ENCODE measurements at places on chromosomes 16 and 17.

GRCh38 chr17:81481073-81481799 is 31.4 kb downstream of the ACTG1 start:
- DNase-seq, result peak; percentile 36
- H3K36me3 ChIP-seq, result no peaks in the 10 kb centered on the region
- peaks cover 9% of the 10 kb centered on the region for H3K4me1 ChIP-seq
- peak overlapping the region; percentile 63 for H3K4me3 ChIP-seq
- peaks cover 23% of the 10 kb centered on the region for H3K27me3 ChIP-seq

- H3K27me3 ChIP-seq, result no peaks in the 10 kb centered on the region
- H3K4me1 ChIP-seq, result peaks cover 5% of the 10 kb centered on the region
- no peak for DNase-seq
- no peak overlapping the region for H3K27ac ChIP-seq
- no peak overlapping the region for H3K4me3 ChIP-seq
Measured at GRCh38 chr17:64084940-64085649, 44.8 kb downstream of the ERN1 start.

DNA sequence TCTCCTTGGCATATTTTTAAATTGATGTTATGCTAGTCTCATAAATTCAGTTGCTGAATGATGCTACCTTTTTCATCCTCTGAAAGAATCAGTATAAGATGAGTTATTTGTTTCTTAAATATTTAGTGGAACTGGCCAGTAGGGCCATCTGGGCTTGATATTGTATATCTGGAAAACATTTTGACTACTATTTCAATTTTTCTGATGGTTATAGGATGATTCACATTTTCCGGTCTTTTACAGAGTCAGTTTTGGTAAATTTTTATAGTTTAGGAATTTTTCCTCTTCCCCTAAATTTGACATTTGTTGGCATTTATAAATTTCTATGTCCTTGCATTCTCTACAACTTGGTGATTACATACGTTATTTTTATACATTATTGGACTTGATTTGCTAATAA is 296.3 kb upstream of the AXIN2 start:
- DNase-seq, result no peak
- no peaks in the 10 kb centered on the region for H3K36me3 ChIP-seq
- no peak overlapping the region for H3K4me3 ChIP-seq
- no peaks in the 10 kb centered on the region for H3K4me1 ChIP-seq
- no peak overlapping the region for H3K27ac ChIP-seq

DNA sequence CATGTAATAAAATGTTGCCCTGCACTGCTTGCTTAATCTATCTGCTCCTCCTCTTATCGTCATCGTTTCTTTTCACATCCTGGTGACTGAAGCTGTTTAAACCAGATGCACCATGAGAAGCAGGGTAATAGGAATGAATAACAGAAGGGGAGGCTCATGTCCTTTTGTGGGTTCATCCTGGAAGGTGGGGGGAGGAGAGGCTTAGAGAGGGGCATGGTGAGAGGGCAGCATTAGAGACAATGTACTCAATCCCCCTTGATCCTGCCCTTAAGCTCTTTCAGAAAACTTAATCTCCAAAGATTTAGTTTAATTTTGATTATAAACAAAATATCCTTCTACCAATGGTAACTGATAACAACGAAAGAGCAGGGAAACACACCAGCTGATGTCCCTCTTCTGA is 248.5 kb downstream of the CA10 start:
- H3K27me3 ChIP-seq, result no peaks in the 10 kb centered on the region
- H3K27ac ChIP-seq, result no peak overlapping the region
- no peak for DNase-seq
- no peaks in the 10 kb centered on the region for H3K4me1 ChIP-seq
- no peaks in the 10 kb centered on the region for H3K36me3 ChIP-seq

DNA sequence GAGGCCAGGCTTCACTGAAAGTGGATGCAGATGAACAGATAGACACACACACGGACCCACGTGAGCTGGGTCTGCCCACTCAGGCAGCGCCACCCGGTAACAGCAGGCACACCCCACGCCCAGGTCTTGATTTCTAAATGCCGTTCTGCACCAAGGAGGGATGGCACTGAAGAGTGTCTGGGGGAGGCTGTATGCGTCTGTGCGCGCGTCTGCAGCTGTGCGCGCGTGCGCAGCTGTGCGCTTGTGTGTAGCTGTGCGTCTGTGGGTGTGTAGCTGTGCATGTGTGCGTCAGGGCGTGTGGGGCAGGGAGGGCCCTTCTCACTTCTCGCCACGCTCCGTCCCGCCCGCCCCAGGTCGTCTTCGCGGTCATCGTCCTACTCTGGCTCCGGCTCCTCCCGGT is 15.5 kb upstream of the IL17C start:
- H3K27ac ChIP-seq, result no peak overlapping the region
- no peaks in the 10 kb centered on the region for H3K27me3 ChIP-seq
- H3K36me3 ChIP-seq, result peaks cover 14% of the 10 kb centered on the region
- H3K4me3 ChIP-seq, result no peak overlapping the region

DNA sequence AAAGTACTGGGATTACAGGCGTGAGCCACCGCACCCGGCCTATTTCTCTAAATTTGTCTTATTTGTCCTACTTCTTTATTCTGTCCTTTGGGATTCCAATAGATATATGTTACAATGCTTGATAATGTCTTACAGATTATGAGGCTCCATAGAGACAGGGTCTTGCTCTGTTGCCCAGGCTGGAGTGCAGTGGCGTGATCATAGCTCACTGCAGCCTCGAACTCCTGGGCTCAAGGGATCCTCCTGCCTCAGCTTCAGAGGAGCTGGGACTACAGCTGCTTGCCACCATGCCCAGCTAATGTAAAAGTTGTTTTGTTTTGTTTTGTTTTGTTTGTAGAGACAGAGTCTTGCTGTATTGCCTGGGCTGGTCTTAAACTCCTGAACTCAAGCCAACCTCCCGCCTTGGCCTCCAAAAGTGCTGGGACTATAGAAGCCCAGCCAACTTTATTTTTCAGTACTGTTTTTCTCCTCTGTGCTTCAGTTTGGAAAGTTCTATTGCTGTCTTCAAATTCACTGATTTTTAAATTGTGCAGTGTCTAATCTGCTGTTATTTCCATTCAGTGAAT is 10.3 kb downstream of the ANKRD13B start:
- H3K4me3 ChIP-seq, result no peak overlapping the region
- no peaks in the 10 kb centered on the region for H3K27me3 ChIP-seq

- DNase-seq, result no peak
- peak overlapping the region; percentile 32 for H3K27ac ChIP-seq
- no peaks in the 10 kb centered on the region for H3K27me3 ChIP-seq
Measured at GRCh38 chr17:80774643-80775281, 216.9 kb upstream of the CHMP6 start.

DNA sequence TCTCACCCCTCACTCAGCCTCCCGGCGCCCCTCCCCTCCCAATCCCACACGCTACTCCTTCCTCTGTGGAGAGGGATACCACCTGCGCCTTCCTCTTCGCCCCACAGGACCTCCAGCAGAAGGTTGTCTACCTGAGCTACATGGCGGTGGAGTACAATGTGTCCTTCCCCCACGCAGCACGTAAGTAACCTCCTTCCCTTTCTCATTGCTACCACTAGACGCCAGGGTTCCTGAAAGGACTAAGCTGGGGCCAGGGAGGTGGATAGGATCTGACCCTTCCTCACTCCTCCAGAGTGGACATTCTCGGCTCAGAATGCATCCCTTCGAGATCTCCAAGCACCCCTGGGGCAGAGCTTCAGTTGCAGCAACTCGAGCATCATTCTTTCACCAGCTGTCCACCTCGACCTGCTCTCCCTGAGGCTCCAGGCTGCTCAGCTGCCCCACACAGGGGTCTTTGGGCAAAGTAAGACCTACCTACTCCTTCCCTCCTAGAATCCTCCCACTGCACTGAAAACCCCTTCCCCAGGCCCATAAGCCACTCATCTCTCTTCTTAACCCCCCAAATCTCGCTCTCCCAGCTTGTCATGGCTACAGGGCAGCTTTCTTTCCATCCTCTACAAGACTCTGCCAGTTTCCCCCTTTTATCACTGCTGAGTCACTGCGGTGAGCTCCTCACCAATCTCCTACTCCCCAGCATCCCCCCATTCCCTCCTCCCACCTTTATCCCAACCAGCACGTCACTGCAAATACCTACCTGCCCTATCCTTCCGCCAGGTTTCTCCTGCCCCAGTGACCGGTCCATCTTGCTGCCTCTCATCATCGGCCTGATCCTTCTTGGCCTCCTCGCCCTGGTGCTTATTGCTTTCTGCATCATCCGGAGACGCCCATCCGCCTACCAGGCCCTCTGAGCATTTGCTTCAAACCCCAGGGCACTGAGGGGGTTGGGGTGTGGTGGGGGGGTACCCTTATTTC is 1.5 kb downstream of the CD68 start:
- peaks cover 17% of the 10 kb centered on the region for H3K36me3 ChIP-seq
- H3K4me1 ChIP-seq, result peaks cover 45% of the 10 kb centered on the region
- peak overlapping the region; percentile 64 for H3K27ac ChIP-seq
- H3K27me3 ChIP-seq, result no peaks in the 10 kb centered on the region

- no peaks in the 10 kb centered on the region for H3K4me1 ChIP-seq
- DNase-seq, result peak; percentile 37
- H3K4me3 ChIP-seq, result no peak overlapping the region
- H3K27me3 ChIP-seq, result no peaks in the 10 kb centered on the region
- H3K36me3 ChIP-seq, result peaks cover 16% of the 10 kb centered on the region
- no peak overlapping the region for H3K27ac ChIP-seq
Measured at GRCh38 chr17:45270828-45271418, 9.0 kb upstream of the SPATA32 start.

- no peaks in the 10 kb centered on the region for H3K4me1 ChIP-seq
- DNase-seq, result no peak
- H3K27me3 ChIP-seq, result no peaks in the 10 kb centered on the region
- no peaks in the 10 kb centered on the region for H3K36me3 ChIP-seq
- H3K27ac ChIP-seq, result no peak overlapping the region
Measured at GRCh38 chr17:65530523-65531255, 30.8 kb downstream of the AXIN2 start.

- no peaks in the 10 kb centered on the region for H3K27me3 ChIP-seq
- peaks cover 30% of the 10 kb centered on the region for H3K4me1 ChIP-seq
- peak overlapping the region; percentile 51 for H3K4me3 ChIP-seq
- H3K36me3 ChIP-seq, result no peaks in the 10 kb centered on the region
- H3K27ac ChIP-seq, result peak overlapping the region; percentile 97
Measured at GRCh38 chr17:82494236-82495055, 25.1 kb upstream of the FOXK2 start.

DNA sequence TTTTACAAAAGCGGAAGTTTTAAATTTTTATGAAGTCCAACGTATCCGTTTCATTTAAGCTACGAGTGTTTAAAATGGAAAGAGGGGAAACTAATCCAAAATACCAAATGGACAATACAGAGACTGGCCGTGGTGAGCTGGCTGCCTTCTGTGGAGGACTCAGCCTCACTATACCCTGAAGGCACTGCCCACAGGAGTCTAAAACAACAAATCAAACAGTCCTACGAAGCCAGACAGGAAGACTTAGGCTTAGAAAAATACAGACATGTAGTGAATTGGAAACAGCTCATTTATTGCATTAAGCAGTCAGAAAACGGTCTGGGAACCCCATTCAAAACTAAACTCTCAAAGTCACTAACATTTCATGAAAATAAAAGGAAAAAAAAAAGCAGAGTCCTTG is 75.1 kb downstream of the CYTH1 start:
- H3K4me3 ChIP-seq, result no peak overlapping the region
- no peak for DNase-seq
- peaks cover 15% of the 10 kb centered on the region for H3K36me3 ChIP-seq

DNA sequence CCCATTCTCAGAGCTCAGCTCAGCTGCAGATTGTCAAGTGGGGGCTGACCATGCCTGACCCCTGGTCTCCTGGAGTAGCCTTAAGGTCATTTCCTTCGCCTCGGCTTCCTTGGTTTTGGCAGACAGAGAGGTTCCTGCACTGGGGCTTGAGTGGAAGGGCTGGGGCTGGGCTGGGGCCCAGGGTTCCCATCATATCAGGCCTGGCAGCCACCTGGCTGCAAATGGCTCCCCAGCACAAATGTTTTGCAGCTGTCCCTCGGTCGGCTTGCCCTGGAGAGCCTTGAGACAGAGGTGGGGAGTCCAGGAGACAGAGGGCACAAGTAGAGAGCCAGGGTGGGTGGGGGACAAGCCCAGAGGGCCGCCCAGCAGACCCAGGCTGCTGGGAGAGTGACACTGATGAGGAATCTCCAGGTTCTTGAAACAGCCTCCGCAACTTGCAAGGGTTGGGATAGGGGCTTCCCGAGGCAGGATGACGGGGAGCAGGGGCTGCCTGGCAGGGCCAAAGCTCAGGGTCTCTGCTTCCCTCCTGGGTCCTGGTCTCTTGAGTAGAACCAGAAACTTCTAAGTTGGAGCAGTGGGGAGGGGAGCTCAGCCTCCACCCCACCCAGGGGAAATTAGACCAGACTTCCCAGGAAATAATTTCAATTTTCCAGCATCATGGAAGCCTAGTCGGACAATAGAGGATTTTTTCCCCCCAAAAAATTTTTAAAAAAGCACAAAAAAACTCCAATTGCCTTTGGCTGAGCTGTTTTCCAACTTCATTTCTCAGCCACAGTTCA is 19.3 kb downstream of the IGFBP4 start:
- no peak overlapping the region for H3K4me3 ChIP-seq
- no peak overlapping the region for H3K27ac ChIP-seq
- no peaks in the 10 kb centered on the region for H3K27me3 ChIP-seq
- no peak for DNase-seq
- H3K4me1 ChIP-seq, result no peaks in the 10 kb centered on the region

DNA sequence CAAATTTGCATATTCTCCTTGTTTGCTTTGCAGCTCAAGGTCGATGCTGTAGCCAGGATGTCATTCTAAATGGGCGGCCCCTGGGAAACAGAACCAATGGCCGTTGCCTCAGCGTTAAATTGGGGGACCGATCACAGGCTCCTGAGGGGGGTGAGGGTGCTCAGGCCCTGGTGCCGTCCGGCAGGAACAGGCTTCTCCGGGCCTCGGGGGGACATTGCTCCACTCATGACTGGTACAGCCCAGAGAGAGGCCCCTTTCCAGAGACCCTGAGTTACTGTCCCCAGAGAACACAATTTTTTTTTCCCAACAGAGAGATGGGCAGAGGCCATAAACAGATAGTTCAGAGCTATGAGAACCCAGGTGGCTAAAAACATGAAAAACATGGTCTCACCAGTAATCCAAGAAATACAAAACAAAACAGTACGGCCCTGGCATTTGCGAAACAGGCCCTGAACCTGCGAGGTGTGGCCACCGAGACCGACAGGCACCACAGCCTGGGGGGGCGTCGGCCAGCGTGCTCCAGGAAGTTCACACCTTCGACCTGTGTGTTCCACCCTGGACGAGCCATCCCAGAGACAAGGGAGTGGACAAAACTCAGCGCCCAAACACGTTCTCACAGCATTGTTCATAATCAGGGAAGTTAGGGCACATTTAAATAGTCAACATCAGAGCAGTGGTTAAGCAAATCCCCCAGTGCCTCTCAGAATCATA is 82.8 kb downstream of the METRNL start:
- H3K27ac ChIP-seq, result no peak overlapping the region
- DNase-seq, result no peak
- H3K36me3 ChIP-seq, result peaks cover 7% of the 10 kb centered on the region
- H3K4me1 ChIP-seq, result no peaks in the 10 kb centered on the region
- H3K27me3 ChIP-seq, result peaks cover 15% of the 10 kb centered on the region
- H3K4me3 ChIP-seq, result no peak overlapping the region
